SW 1271 (cell line): ENCODE measurements at places on chromosomes 6 and 20.

- DNase-seq: peak; percentile 54
Measured at GRCh38 chr6:53042112-53042511, 23.1 kb upstream of the FBXO9 start.

- no peak for DNase-seq
Measured at GRCh38 chr6:77883851-77884250, 231.0 kb downstream of the MEI4 start.

DNA sequence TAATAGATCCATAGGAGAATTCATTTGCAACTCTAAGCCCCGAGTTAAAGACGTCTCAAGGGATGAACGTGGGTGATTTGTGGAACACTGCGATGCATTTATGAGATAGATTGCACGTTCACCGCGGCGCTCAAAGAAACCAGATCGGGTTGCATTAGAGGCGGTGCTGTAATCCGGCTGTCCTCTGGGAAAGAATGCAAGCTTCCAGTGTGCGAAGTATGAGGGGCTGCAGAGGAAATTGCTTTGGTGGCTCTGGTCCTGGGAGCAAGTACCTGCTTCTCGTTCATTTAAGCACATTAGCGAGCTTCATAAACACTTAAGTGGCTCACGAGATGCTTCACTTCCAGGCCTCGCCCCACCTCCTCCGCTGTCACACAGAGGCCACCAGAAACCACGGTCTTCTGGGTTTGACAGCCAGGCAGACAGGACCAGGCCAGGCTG lies 182.3 kb downstream of the CDH4 start:
- DNase-seq: no peak

GRCh38 chr6:27026361-27026760 lies 221.1 kb upstream of the PRSS16 start:
- DNase-seq: no peak

DNA sequence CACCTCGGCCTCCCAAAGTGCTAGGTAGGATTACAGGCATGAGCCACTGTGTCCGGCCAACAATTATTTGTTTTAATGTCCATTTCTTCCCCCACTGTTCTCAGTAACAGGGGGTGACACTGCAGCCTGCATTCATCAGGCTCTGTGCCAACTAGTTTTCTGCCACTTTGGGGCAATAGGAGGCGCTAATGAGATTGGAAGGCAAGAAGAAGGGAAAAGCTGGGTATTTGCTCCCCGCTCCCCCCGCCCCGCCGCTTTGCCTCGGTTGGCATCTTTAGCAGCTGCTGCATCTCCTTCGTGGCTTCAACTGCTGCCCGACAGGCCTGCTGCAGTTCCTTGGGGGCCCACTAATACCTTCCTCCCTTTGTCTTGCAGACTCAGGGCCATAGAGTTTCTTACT lies 35.0 kb upstream of the MDGA1 start:
- DNase-seq: no peak

- DNase-seq: no peak
Measured at GRCh38 chr20:53760025-53760441, 166.4 kb upstream of the ZNF217 start.

GRCh38 chr20:64247970-64248841 lies 7.3 kb upstream of the PCMTD2 start:
- DNase-seq: no peak

DNA sequence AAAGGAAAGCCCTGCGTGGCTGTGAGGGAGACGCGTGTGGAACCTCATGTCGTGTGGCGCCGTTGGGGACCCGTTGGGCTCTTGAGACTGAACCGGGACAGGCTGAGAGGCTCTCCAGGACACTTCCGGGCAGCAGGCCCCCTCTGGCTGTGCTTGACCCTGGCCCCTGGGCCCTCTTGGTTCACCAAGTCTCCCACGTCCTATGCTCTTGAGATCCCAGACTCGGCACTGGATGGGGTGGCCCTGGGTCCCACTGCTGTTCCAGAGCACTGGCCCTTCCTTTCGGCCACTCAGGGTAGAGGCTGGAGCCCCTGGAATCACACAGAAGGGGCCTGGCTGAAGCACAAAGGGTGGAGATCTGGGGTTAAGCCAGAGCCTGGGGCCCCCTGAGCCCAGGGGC lies 30.4 kb downstream of the NTSR1 start:
- DNase-seq: no peak

DNA sequence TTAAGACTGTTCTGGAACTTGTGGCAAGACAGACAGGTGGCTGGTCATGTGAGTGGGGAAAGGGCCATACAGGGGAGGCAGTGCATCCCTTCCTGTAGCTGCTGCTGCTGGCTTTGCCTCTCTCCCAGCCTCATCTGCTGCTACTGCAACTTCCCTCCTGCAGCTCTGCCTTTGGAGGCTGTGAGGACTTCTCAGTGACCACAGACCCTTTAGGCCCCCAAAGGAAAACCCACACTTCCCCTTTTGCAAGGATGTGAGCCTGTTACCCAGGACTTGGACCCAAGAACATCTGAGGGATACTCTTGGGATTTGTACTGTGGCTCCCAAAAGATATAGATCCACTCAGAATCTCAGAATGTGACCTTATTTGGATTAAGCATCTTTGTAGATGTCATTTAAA lies 91.0 kb downstream of the TMEM170B start:
- no peak for DNase-seq

- no peak for DNase-seq
Measured at GRCh38 chr20:611047-611842, 1.1 kb upstream of the TCF15 start.

DNA sequence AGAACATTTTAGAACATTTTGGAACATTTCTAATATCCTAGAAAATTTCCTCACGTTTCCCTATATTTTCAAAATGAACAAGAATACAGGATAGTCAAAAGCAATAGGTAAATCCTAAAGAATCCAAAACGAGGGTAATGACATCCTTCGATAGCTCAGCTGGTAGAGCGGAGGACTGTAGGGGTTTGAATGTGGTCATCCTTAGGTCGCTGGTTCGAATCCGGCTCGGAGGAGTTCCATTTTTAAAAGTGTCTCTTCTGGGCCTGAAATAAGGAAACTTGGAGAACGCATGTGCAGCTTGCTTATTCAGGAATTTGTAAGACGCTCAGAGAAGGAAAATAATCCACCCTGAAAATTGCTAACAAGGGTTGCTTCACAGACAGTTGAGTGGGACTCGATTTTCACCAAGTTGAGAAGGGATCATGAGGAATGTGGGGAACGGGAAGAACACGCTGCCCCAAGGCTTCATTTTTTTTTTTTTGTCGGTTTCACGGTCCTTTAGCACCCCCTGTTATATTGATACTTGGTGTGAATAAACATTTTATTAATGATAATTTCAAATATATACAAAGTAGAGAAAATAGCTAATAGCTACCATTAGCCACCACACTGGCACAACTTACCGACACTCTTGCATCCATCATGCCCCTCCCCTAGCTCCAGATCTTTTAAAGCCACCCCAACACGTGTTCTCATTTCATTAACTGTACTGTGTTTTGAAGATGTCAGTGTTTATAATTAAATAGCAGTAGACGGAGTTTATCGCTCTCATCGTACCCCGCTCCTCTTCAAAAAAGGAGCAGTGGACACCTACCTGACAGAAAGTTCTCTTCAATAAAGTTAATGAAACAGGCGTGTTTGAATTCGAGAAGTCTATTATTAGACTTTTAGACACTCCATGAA lies 1.8 kb upstream of the ABT1 start:
- peak; percentile 53 for DNase-seq

DNA sequence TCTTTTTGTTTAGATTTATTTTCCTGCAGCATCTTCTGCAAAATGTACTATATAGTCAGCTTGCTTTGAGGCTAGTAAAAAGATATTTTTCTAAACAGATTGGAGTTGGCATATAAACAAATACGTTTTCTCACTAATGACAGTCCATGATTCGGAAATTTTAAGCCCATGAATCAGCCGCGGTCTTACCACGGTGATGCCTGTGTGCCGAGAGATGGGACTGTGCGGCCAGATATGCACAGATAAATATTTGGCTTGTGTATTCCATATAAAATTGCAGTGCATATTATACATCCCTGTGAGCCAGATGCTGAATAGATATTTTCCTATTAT lies 3.2 kb downstream of the FOXC1 start:
- DNase-seq: no peak

- no peak for DNase-seq
Measured at GRCh38 chr6:22447249-22448196, 121.8 kb upstream of the HDGFL1 start.

- no peak for DNase-seq
Measured at GRCh38 chr6:104829183-104829958, 30.3 kb downstream of the HACE1 start.

GRCh38 chr6:40326714-40327421 lies 260.3 kb downstream of the LRFN2 start:
- no peak for DNase-seq

- peak; percentile 35 for DNase-seq
Measured at GRCh38 chr6:160137989-160138835, 16.6 kb downstream of the SLC22A1 start.

- no peak for DNase-seq
Measured at GRCh38 chr6:16694781-16695578, 66.3 kb downstream of the ATXN1 start.

GRCh38 chr20:24818056-24818455 lies 131.0 kb upstream of the CST7 start:
- DNase-seq: no peak

DNA sequence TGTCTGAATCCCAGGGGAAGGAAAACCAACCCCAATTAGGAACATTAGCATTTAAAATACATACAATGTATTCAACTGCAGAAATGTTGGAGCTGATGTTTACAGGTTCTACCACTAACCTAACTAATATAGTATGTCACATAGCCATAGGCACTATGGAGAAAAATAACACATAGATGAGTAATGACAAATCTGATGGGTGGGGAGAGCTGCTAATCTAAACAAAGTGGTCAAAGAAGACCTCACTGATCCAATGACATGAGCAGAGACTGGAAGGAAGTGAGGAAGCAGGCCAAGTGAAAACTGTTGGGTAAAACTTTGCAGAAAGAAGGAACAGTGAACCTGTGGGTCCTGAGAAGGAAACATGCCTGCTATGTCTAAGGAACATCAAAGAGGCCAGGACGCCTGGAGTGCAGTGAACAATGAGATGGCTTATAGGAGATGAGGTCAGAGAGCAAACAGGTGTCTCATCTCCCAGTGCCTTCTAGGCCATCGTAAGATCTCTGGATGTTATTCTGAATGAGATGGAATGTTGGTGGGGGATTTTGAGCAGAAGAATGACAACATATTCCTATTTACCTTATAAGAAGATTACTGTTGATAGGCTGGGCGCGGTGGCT lies 135.7 kb downstream of the ALDH8A1 start:
- no peak for DNase-seq

GRCh38 chr6:9186148-9186547 lies 750.8 kb upstream of the SLC35B3 start:
- DNase-seq: no peak

- no peak for DNase-seq
Measured at GRCh38 chr20:12159261-12159660, 241.6 kb downstream of the BTBD3 start.

GRCh38 chr6:39776581-39776980 lies 15.6 kb upstream of the DAAM2 start:
- no peak for DNase-seq

DNA sequence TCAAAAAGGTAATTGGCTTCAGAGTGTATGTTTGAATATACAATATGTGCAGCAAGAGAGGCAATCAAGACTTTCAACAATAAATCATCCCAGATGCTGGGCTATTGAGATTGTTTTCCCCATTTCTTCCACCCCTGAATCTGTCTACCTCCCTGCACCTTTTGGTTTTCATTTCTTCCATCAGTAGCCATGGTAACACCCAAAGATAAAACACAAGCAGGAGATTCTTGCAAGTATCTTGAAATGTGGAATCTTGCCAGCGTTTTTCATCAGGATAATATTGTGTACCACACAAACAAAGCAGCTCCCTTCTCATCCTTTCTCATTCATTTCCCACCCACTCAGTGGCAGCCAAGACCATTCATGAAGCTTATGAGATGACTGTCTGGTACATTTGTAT lies 73.0 kb upstream of the NRSN1 start:
- no peak for DNase-seq

- DNase-seq: peak; percentile 15
Measured at GRCh38 chr6:129498950-129499842, 210.8 kb downstream of the ARHGAP18 start.

GRCh38 chr6:665403-666267 lies 8.7 kb upstream of the HUS1B start:
- no peak for DNase-seq

GRCh38 chr6:100549406-100550167 lies 84.9 kb upstream of the SIM1 start:
- DNase-seq: no peak

- no peak for DNase-seq
Measured at GRCh38 chr6:35724059-35724458, 12.8 kb upstream of the ARMC12 start.

DNA sequence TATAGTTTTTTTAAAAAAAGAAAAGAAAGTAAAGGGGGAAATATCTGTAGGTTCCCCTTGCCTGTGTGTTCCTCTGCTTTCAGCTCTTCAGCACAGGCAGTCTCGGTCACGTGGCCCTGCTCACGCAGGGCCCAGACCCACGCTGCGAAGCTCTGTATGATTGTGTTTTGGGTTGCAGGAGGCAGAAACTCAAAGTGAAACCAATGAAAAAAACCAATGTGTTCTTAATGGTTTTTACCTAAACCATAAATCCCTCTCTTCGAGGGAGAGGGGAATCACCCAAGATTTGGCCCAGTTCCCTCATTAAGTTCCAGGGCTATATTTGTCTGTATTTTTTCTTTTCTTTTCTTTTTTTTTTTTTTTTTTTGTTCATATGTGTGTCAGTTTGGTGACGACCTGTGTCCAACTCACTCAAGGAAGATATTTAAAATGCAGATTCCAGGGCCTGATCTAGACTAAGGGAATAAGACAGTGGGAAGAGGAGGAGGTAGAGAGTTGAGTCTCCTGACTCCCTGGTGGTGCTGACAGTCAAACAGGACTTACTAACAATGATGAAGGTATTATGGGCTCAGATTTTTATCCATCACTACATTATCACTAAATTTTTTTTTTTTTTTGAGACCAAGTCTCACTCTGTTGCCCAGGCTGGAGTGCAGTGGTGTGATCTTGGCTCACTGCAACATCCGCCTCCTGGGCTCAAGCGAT lies 33.8 kb upstream of the RREB1 start:
- DNase-seq: no peak

GRCh38 chr20:51500311-51500710 lies 42.2 kb downstream of the NFATC2 start:
- no peak for DNase-seq

DNA sequence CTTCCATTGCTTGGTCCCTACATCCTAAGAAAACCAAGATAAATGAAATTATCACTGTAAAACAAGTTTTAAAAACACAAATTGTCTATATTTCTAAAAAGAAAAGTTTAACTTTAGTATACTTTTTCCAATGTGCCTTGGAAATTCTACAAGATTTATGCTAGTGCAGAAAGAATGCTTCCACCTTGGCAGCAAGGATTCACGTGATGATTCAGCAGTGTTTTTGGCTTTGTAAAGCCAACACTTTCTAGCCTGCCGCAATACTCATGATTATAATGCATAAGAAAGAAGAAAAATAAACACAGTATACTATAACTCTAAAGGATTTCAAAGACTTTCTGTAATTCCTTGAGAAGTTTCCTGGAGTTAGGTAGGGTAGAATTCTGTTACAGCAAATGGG lies 442.7 kb downstream of the TENT5A start:
- no peak for DNase-seq
